ENCODE measurements at places on chromosomes 1 and 21. TPM values are rescaled to one million over a fixed set of nuclear protein-coding genes. Genes with fewer than 3 reads are reported as not detected.

Gene DMRTA2
- total RNA-seq, result 0.08 TPM

Gene ST6GALNAC5
- 1.9 TPM for total RNA-seq

Gene PDZK1IP1
- total RNA-seq, result not detected

Gene KCNN3
- total RNA-seq, result 2.8 TPM

Gene CAPN8
- total RNA-seq, result not detected

Gene CFHR4
- total RNA-seq, result not detected

Gene HES5
- total RNA-seq, result 2.0 TPM

Gene NR1I3
- total RNA-seq, result not detected

Gene SPOCD1
- 0.19 TPM for total RNA-seq

DNA sequence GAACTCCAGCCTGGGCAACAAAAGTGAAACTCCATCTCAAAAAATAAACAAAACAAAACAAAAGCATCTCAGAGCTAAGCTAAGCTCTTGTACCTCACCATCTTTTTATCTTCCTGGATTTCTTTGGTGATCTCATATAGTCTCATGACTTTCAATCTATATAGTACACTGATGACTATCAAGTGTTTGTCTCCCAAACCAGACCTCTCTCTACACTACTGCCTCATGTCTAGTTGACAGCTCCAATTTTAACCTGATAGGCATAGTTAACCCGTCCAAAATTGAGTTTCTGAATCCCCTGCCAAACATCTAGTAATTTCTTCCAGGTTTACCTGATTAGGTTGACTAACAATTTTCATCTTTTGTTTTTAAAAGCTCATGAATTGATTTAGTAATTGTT lies 151.7 kb downstream of the COP1 start:
- no peak for DNase-seq

- peak; percentile 92 for DNase-seq
Observed at GRCh38 chr1:1779691-1780597, 1.7 kb upstream of the NADK start.

DNA sequence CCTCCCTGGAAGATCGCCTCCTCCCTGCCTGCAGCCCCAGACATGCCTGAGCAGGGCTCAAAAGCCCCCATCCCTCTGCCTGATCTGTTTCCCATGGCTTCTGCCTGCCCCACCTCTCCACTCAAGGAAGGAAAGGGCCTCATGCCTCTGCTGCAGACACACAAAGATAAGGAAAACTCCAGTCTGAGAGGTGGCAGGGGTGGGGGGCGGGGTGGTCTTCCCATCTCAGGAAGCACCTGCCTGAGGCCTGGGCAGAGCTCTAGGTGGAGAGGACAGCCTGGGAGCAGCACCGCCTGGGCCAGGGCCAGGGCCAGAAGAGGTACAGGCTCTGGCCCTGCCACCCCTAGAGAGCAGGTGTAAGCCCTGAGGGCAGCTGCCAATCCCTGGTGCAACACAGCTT lies 4.1 kb upstream of the GJB3 start:
- no peak for DNase-seq

DNA sequence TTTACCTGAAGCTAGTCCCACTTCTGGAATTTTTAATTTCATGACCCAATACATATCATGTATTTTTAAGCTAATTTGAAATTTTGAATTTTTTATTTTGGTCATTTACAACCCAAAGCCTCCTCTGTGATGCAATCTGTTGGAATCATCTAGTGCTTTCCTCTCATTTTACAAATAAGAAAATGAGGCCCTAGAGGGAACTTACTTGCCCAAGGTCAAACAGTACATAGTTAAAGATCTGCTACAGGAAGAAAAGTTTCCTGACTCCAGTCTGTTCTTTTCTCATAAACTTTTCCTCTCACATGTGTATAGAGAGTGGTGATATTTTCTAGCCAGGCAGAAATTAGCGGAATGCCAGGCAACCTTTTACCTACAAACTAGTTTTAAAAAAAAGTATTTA lies 59.3 kb upstream of the DPT start:
- no peak for DNase-seq

- DNase-seq, result no peak
Observed at GRCh38 chr1:4395158-4395557, 259.3 kb upstream of the AJAP1 start.

- no peak for DNase-seq
Observed at GRCh38 chr1:248576260-248576980, 1.9 kb upstream of the OR2T34 start.

DNA sequence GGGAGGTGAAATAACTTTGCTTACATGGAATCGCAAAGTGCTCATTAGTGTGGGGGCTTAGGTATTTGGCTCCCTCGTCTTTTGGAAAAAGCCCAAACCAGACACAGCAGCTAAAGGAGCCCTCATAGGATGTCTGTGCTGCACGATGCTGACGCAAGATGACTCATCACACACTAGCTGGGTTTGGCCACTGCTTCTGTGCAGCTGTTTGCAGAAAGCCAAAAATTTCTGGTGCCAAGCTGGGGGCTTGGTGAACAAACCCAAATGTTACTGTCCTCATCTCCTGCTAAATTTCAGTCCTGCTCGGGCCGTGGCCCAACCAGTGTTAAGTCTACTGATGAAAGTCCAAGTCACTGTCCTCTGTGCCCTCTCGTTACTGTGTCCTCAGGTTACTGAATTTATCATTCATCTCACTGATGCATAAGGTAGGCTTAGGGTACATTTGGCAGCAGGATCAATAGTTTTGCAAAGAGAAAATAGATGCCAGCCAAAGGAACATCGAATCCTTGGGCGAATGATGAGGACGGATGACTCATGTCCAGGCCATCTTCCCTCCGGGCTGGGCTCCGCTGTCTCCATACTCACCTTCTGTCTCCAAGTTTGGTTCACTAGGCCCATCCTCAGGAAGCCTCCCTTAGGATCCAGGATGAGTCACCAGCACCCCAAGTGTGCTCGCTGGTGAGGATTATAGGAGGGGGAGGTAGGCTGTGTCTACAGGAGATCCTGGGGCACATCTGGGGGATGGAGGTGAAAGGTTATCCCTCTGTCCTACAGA lies 177.7 kb downstream of the ADSS2 start:
- no peak for DNase-seq

DNA sequence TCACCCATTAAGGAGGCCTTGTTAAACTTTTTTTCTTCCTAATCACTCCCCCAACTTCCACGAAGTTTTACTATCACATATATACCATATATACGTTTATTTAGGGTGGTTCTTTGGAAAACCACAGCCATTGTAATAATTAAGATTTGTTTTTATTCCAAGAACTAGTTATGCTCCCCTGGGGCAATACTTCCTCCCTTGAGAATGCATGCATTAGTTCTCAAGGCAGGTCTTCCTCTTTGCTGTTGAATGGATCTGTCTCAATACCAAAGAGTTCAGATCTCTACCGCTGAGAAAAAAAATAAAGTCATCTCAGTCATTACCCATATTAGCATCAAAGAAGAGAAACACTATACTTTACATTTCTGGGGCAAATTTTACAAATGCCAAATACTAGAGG lies 567.7 kb upstream of the RGS18 start:
- DNase-seq, result no peak

GRCh38 chr1:182259968-182260367 lies 131.6 kb downstream of the GLUL start:
- DNase-seq, result no peak

GRCh38 chr1:53697721-53698383 lies 41.1 kb downstream of the GLIS1 start:
- no peak for DNase-seq

DNA sequence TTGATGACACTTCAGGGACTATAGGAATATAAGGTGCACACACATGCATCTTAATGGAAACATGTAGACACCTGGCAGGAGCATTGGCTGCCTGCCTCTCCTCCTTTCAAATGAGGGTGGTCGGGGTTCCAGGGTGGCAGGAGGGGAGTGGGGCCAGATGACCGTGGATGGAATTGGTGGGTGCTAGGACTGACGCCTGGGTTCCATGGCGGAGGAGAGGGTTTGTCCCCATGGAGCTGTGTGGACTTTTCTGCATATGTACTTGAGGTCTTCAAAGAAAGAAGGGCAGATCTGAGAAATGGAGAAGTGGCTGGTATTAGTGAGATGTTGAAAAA lies 7.7 kb downstream of the PRRX1 start:
- no peak for DNase-seq

- no peak for DNase-seq
Observed at GRCh38 chr1:24978383-24979032, 48.4 kb upstream of the RUNX3 start.

DNA sequence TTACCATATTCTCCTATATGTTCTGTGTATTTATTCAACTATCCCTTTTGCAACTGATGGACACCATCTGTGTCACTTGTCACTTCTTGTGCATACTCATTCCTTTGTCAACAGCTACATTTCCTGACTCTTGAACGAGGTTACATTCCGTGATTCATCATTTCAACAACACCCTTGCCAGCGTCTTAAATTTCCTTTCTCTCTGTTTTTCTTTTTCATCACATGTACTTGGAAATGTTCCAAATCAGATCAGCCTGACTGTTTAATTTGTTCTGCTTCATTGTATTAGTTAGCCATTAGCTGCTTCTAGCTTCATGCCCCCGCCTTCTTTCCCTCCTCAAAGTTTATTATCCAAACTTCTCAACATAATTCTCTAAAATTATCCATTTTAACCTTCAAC lies 173.0 kb downstream of the ADGRL4 start:
- DNase-seq, result no peak
